ENCODE measurements at places on chromosomes 5 and 9.

GRCh38 chr5:139287890-139288635, 5.5 kb upstream of the MATR3 start:
- no peak for DNase-seq

- no peak for DNase-seq
Measured at GRCh38 chr5:146872188-146872587, 6.4 kb downstream of the PPP2R2B start.

- no peak for DNase-seq
Measured at GRCh38 chr5:73005886-73006285, 50.0 kb downstream of the FCHO2 start.

DNA sequence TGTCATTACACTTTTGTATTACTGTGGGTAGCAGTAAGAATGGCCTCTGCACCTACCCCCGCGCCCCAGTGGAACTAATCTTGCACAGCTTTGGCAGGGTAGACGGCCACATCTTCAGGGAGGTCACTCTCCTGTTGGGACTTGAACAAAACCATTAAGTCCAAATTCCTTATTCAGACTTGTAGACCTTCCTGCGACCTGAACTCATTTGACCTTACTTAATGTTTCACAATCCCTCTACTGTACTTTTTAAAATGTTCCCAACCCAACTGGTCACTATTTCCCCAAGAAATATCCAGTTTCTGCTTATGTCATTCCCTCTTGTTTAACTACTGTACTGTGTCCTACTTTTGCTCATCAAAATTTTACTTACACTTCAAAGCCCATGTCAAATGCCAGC, 5.3 kb upstream of the FAM120AOS start:
- DNase-seq = no peak

DNA sequence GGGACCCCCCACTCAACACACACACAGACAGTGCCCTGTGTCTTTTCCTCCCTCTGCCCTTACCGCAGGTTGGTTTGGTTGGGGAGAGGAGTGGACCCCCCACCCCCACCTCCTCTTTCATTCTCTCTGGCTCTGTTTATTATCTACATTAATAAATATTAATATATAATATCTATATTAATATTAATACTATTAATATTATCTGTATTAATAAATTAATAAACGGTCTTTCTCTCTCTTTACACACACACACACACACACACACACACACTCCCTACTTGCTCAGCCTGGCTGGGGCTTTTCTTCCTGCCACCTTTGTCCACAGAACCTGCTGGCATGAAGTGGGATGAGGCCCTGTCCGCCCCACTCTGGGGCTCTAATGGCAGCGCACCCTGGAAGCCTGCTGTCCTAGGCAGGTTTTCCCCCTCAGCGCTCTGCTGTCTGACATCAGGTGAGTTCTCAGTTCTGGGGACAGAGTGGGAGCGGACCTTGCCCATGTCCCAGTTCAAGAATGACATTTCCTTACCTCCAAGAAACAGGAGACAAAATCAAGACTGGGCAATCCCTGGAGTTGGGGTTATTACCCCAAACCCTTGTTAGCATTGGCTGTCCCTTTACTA, 10.5 kb upstream of the SMIM32 start:
- DNase-seq = no peak

DNA sequence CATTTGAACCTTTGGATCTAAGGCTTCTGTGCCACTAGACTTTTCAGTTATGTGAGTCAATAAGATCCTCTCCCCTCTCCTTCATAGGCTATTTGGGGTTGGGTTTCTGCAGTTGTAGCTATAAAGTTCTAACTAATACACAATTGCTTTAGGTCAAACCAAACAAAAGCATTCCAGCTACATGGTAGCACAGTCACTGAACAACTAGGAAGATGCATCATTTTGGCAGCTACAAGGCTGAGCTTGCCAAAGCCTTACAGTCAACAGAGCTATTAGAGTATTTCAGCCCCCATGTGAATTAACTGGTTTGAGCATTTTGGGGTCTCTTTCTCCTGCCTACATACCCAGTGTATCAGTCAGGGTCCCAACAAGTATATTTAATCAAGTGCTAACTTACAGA, 234.6 kb downstream of the ZNF608 start:
- no peak for DNase-seq

DNA sequence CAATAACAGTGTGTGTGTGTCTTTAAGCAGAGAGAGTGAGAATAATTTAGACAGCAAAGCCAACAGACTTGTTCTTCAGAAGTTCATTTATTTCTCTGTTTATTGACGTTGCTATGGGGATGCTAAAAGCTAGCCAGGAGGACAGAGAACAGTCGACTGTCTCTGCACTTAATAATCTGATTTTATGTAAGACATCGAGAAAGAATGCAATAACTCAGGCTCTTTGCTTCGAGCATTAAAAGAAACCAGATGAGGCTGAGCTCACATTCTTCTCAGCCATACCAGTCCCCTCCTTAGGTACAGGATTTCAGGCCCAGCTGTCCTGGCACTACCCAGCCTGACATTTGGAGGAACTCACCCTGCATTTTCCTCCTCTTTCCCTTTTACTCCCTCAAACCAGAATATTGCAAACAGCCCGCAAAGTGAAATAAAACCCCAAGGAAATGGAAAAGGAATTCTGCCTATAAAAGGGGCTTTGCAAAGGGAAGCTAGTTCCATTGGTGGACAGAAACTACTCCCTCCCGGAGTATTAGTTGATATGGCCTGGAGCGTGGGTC, 44.5 kb upstream of the DPYSL3 start:
- DNase-seq = no peak

GRCh38 chr5:125209650-125210049, 463.2 kb upstream of the ZNF608 start:
- no peak for DNase-seq

GRCh38 chr5:93915142-93915553, 173.7 kb upstream of the POU5F2 start:
- no peak for DNase-seq

DNA sequence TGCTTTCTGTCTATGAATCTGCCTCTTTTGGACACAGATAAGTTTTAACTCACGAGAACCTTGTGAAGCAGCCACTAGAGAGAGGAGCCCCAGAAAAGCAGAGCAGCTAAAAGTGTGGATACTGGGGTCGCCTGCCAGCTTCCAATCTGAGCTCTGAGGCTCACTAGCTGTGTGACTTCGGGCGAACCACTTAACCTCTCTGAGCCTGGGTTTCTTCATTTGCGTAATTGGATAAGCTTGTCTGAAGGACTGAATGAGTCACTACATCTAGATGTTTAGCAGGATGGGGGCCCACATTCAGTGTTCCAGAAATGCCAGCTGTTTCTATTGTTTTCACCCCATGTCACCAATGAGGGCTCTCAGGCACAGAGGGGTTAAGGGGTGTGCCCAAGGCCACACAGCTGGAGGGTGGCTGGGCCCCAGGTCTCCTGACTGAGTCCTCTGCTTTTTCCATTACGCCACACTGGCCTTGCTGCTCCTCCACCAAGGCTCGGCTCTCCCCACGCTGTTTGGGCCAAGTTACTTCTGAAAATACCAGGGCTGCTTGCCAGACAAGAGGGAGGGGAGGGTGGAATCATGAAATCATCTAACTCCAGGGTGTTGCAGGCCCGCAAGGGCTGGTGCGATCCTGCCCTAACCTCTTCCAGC, 36.2 kb downstream of the SH3PXD2B start:
- DNase-seq = no peak

DNA sequence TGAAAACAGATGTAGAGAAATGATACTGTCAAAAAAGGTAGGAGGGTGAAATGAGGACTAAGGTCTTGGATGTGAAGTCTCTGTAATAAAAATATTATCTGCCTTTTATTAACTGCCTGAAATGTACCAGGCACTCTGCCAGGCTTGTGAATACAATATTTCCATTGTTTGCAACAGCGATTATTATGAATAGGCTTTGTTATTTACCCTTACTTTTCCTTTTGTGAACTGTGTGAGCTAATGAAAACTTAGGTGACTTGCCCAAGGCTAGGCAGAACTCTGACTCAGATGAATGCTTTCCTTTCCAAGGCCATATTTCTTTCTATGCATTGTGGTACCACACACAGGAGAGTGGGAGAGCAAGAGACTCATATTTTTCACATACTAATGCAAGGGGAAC, 204.1 kb downstream of the CDH12 start:
- DNase-seq = no peak

- DNase-seq = no peak
Measured at GRCh38 chr9:110815361-110815760, 146.8 kb downstream of the MUSK start.

GRCh38 chr5:125536582-125536981, 790.1 kb upstream of the ZNF608 start:
- DNase-seq = no peak

- DNase-seq = no peak
Measured at GRCh38 chr9:132744881-132745755, 74.9 kb downstream of the GTF3C4 start.

- no peak for DNase-seq
Measured at GRCh38 chr5:35847961-35848360, 8.7 kb upstream of the IL7R start.

GRCh38 chr5:157369507-157369906, 90.5 kb upstream of the NIPAL4 start:
- DNase-seq = no peak

- no peak for DNase-seq
Measured at GRCh38 chr9:70491426-70492318, 77.2 kb upstream of the KLF9 start.

- no peak for DNase-seq
Measured at GRCh38 chr9:82865524-82865923, 197.4 kb downstream of the RASEF start.

DNA sequence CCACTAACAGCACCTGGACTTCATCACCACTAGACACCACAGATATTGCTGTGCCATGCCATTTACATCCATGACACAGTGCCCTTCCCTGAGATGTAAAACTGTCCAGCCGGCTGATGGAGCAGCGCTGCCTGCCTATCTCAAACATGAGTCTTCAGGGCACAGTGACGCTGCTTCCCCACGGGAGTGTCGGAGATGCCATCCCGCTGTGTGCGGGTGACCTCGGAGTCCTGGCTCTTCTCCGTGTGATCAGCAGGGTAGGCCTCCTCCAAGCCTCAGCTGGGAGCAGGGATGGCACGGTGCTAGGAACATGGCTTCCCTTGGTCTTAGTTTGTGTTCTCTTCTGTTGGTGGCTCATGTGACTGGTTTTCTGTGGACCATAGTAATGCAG, 130.3 kb upstream of the FAM120A start:
- DNase-seq = no peak

Data from stimulated activated CD8-positive, alpha-beta memory T cell treated with anti-CD3 and anti-CD28 coated beads, Interleukin-4, amount 100 ng/mL, for 24 hours (primary cell).